Fibroblast of the conjunctiva (primary cell): ENCODE measurements at places on chromosomes 16 and 17.

DNA sequence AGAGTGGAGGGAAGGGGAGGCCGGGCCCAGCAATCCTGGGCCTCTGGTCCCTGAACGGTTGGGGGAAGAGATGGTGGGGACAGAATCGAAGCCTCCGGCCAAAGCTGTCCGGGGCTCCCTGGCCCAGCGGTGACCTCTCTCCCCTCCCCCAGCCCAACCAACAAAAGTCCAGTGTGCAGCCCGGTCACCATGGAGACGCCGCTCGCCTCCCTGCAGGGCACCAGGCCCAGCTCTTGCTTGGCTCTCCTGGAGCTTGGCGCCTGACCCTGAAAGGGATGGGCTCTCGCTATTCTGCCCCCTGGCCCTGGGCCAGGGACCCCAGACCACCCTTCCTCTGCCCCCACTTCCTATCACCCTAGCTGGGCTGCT, 1.3 kb downstream of the METRN start:
- DNase-seq = peak; percentile 48

DNA sequence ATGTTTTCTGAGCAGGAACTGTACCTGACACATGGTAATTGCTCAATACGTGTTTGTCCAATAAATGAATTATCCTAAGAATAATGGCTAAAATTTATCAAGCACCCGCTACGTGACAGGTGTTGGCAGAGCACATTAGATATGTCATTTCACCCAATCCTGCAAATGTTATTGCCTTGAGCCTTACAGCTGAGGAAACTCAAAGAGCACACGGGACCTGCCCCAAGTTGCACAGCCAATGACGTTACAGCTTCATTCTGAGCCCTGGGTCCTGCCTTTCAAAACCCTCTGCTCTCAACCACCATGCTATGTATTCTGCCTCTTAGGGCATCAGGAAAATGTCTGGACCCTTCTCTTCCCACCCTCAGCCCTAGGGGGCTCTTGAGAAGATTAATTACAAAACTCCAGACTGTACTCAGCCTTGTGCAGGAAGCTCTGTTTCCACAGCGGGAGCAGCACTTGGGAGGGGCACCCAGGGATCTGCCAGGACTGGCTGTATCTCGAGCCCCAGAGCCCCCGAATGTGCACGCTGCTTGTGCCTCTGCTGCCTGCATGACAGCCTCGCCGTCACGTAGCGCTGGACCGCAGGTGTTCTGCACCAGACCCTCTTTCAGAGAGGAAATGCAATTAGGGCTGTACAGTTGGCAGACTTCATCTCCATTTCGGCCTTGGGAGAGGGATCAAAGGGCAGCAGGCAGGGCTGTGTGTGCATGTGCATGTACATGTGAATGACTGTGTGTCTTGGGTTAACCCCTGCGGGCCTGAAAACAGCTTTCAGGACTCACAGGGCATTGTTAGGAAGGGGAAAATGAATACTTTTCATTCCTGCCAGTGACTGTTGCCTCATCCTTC, 71.6 kb downstream of the GPR139 start:
- DNase-seq = no peak

DNA sequence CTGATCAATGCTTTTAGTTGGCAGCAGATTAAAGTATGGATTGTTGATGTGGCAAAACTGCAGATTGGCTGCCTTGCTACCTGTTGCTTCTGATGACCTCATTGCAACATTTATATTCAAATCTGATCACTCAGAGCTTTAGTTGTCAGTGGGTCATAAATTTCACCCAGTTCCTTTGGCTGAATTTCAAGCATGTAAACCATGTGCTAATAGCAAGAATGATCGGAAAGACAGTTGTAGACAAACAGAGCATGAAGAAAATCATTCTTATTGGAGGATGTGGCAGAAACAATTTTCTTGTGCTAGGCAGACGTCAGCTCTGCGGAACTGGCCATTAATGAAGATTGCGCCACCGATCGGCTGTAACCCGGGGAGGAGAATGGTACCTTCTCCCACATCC, 346.6 kb upstream of the EEF2KMT start:
- DNase-seq = no peak

DNA sequence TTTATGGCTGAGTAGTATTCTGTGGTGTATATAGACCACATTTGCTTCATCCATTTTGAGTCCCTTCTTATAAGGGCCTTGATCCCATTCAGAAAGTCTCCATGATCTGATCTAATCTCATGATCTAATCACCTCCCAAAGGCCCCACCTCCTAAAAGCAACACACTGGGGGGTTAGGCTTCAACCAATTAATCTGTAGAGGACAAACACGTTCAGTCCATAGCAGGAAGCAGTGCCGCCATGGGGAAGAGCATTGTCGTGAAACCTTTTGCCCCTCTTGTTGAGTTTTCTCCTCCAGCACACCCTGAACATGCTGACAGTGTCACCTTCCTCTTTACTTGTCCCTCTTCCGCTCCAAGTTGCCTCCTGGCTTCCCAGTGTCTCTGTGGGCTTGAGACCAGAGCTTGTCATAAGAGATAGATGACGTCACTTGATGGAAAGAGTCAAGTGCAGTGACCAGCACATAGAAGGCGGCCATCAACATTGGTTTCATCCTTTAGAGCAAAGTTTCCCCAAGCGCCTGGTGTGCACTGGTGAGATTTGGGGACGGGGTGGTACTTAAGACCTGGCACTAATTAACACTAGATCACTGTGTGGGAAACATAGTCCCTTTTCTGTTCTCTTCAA, 74.1 kb downstream of the PRKCB start:
- DNase-seq = no peak

GRCh38 chr16:28110074-28110473, 46.6 kb upstream of the GSG1L start:
- DNase-seq = no peak

GRCh38 chr17:37399265-37399803, 7.3 kb downstream of the ACACA start:
- DNase-seq = no peak

GRCh38 chr17:67421869-67422273, 44.8 kb downstream of the PITPNC1 start:
- peak; percentile 24 for DNase-seq

GRCh38 chr16:70808371-70808770, 7.4 kb upstream of the VAC14 start:
- no peak for DNase-seq

GRCh38 chr16:85420501-85421337, 192.4 kb upstream of the GSE1 start:
- no peak for DNase-seq

GRCh38 chr17:6470751-6471521, 26.7 kb downstream of the PIMREG start:
- no peak for DNase-seq

- peak; percentile 68 for DNase-seq
These were observed at the start of gene STAT5A for GRCh38 chr17:42287977-42288802. STAT5A (plus strand) TSS chr17:42288498; CDS start chr17:42289412, 914 bp downstream.

DNA sequence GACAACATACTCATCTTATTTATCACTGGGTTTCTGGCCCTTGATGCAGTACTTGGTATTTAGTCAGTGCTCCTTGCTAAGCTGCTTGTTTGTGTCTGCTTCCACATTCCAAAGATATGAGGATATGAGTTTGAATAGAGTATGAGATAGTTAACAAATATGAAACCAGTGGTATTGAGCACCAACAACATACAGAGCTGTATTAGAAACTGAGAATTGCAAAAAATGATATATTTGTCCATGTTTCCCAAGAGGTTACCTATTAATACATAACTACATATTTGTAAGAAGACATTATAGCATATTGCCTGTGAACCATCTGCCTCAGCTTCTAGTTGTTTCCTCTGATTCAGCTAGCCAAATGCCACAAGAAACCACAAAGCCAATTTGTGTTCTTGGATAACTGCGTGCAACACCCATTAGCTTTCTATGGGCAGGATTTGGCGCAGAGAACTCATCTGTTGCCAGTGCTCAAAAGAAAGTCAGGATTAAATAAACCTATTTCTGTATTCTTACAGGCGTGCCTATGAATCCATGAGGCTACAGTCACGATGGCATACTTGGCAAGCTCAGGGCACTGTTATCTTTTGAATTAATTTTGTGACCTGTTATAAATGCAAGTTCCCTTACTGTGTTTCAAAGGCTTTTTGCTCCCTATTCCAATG, 194.4 kb downstream of the MAP2K6 start:
- DNase-seq = peak; percentile 79

GRCh38 chr17:75931062-75931461, 9.8 kb downstream of the FBF1 start:
- no peak for DNase-seq

GRCh38 chr16:88130016-88130415, 178.8 kb downstream of the BANP start:
- no peak for DNase-seq

- no peak for DNase-seq
These were observed 331.8 kb upstream of the XYLT1 start for GRCh38 chr16:17802571-17802970.

- DNase-seq = no peak
These were observed 1.4 kb downstream of the PLSCR3 start for GRCh38 chr17:7392696-7393612.

DNA sequence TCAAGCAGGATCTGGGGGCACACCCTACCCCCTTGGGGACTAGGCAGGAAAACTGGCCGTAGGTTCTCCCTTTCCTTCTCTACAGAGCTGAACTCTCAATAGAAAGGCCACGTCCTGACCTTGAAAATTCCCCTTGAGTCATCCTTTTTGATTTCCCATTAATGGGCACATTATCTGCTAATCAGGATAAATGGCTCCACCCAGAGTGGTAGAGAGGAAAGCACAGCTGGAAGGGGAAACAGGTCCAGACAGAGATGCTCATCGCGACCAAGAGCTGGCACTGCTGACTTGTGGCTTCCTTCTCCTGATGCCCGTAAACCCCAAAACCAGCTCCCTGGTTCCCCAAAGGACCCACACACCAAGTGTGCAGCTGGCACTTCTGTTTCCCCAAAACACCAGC, 206.5 kb upstream of the CDH5 start:
- DNase-seq = no peak

DNA sequence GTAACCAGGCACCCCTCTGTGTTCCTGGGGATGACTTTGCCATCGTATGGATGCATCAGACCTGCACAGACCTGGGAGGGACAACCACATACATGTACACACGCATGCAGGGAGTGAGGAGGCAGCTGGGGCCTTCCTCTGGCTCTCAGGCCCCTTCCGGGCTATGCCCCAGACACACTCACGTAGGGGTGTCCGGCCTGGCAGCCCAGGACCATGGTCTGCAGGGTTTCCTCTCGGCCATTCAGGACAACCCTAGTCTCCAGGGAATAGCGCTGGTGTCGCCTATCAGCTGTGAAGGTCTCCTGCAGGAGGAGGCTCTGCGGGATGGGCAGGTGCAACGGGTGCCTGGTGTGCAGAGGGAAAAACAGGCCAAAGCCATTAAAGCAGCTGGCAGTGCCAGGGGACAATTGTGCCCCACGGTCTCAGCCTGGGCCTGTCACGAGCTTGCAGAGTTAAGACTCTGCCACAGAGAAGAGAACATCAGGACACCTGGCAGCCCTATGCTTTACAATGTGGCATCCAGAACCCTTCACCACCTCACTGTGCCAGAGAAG, 101.4 kb downstream of the RMI2 start:
- DNase-seq = no peak

- DNase-seq = no peak
These were observed 2.3 kb upstream of the TPPP3 start for GRCh38 chr16:67395458-67396158.

GRCh38 chr16:57897053-57897784, 73.7 kb downstream of the CNGB1 start:
- no peak for DNase-seq

- no peak for DNase-seq
These were observed 46.7 kb downstream of the USP32 start for GRCh38 chr17:60345233-60345632.

DNA sequence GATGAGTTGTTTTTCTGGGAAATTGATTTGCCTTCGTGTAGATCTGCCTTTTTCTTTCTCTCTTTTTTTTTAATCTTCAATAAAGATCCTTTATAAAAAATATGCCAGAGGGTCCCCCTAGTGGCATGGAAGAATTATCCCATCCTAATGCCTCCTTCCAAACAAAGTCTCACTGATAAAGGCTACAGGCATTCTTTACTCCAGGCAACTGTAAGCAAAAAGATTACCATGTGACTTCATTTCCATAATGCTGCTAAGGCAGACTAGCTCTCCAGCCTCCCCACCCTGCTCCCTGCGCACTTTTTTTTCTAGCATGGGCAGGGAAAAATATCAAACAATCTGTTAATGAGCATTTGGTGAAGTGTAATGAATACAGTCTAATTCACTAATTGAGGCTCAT, 220.2 kb upstream of the CDH8 start:
- no peak for DNase-seq

- DNase-seq = no peak
These were observed 15.5 kb downstream of the UNKL start for GRCh38 chr16:1398826-1399581.
